NCI-H2171 treated with DMSO at 0.1 percent for 48 hours (cell line): ENCODE measurements at places on chromosomes 6 and 20.

- no peak for DNase-seq
Measured at GRCh38 chr6:9795880-9796279, 619.0 kb downstream of the TFAP2A start.

DNA sequence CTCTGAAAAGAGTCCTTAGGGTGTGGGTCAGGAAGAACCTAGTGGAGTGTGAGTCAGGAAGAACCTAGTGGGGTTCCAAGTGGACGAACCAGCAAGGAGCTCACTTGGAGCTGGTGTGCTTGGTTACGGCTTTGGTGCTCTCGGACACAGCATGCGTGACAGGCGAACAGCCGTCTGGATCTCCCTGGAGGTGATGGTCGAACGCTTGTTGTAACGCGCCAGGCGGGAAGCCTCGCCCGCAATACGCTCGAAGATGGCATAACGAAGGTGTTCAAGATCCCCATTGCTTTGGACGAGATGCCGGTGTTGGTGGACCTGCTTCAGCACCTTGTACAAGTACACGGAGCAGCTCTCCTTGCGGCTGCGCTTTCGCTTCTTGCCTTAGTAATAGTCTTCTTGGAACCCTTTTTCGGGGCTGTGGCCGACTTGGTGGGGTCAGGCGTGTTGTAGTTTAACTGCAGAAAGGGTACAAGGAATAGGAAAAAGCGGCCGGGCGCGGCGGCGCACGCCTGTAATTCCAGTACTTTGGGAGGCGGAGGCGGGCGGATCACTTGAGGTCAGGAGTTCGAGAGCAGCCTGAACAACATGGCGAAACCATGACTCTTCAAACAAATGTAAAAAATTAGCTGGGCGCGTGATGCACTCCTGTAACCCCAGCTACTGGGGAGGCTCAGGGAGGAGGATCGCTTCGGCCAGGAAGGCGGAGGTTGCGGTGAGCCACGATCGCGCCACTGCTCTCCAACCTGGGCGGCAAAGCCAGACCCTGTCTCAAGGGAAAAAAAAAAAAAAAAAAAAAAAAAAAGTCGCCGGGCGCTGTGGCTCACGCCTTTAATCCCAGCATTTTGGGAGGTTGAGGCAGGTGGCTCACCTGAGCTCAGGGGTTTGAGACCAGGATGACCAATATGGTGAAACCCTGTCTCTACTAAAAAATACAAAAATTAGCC is 48.0 kb downstream of the OR2B2 start:
- DNase-seq = peak; percentile 32

DNA sequence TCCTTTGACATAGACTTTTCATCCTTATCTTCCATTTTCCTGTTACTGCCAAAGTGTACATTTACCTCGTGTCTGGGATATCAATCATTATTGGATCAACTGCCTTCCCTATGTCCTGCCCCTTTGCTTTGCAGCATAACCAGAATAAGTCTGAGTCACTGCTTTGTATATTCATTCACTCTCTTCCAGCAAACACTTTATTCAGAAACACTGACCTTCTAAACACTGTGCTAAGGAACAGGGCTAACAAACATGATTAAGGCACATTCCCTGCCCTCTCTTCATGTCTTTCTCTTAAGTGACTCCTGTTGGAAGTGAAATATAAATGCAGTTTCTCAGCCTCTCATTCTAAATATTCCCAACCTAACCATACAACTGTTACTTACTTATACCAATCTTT is 66.9 kb downstream of the COL19A1 start:
- no peak for DNase-seq

DNA sequence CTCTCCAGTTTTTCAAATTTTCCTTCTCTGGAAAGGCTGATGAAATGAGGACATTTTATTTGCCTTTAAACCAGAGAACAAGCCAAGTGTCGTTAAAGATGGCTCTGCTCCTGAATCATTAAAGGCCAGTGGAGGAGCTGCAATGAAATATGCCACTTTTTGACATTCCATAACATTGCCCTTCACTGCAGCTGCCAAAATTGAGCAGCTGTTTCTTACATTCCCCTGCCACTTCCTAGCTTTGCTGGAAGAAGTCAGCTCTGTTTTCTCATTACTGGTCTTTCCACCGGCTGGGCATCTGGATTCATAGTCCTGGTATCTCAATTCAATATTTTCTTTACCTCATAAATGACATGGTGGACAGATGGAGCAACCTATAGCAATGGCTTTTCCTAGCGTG is 45.5 kb upstream of the NRN1 start:
- no peak for DNase-seq

GRCh38 chr6:47091886-47092668 is 49.9 kb upstream of the ADGRF1 start:
- peak; percentile 13 for DNase-seq

- no peak for DNase-seq
Measured at GRCh38 chr6:95093154-95093553, 484.2 kb upstream of the MANEA start.

GRCh38 chr20:49541733-49542513 is 26.0 kb downstream of the PTGIS start:
- peak; percentile 81 for DNase-seq

DNA sequence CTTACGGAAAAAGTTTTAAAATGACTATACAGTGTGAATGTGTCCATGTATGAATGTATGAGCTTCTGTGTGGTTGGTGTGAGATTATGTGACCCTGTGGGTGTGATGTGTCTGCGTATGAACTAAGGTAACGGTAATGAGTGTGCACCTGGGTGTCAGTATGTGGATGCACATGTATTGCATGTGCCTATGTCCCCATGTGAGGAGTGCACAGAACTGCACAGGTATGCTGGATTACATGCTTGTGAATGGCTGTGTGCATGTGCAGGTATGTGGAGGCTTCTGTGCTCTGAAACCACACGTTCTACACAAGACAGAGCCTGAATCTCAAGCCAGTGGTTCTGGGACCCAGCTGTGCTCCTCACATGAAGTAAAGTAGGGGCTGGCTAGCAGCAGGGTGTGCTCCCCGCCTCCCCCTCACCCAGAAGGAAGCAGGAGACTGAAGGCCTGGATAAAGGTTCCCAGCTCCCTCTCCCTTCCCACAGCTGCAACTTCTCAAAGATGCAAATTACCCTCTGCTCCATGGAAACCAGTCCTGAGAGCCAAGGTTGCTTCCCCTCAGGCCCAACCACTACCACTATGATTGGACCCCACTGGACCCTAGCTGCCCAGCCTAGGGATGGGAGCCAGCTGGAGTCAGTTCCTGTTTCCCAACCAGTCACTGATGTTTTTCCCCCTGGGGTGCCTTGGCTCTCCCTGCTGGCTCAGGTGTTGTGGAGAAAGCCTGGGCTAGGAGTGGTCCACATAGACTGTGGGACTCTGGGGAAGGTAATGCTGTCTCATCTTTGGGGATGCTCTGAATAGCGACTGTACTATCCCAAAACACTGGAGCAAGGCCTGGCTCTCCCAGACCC is 24.8 kb upstream of the SPDEF start:
- DNase-seq = no peak

DNA sequence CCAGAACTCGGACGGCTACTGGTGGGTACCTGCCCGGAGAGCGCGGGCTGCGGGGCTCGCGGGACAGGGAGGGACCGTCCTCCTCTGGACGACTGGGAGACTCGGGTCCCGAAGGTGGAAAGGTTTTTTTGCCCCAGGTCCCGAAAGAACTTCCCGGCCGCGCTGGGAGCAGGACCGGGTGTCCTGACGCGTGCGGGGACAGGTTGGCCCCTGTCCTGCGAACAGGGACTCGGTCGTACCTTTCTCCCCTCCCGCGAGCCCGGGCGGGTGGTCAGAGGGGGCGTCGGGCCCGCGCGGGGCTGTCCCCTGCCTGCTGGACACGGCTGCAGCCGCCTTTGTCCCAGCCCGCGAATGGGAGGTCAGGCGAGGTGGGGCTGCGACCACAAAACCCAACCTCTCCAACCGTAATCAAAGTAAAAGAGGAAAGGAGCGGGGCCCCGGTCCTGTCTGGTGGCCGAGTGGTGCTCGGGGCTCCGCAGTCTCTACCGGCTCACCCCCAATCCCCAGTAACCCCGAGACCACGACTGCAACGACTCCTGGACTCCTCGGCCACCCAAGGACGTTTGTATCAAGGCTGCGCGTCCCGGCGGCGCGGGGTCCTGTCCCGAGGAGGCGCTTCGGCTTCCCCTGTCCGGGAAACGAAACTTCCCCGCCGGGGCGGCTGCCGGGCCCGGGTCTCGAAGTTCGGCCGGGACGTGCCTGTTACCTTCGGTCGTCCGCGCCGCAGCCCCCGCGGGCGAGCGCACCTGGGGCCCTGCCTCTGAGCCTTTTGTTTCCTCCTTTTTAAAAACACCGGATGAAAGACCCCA is 798 bp downstream of the DSP start:
- peak; percentile 47 for DNase-seq
